ENCODE measurements at places on chromosomes 6 and 20.

GRCh38 chr20:45975686-45976085, 3.7 kb upstream of the ZNF335 start:
- DNase-seq, result no peak

DNA sequence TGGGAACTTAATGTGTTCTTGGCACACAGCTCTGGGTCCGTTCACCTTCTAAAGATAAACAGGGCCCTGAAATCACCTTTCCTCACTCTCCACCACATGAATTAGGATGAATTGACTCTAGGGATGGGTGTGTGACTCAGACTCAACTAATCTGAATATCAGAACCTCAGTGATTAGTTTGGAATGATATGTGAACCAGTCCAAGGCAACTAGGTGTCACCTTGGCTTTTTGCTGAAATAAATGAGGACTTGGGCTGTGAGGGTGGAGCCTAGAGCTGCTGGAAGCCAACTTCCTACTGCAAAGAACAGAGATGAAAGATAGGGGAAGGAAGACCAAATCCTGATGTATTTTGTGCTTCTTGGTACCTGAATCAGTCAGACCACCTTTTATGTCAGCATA, 132.0 kb upstream of the RNF24 start:
- no peak for DNase-seq

- no peak for DNase-seq
These were observed 64.7 kb upstream of the RPS6KA2 start for GRCh38 chr6:166691746-166692145.

DNA sequence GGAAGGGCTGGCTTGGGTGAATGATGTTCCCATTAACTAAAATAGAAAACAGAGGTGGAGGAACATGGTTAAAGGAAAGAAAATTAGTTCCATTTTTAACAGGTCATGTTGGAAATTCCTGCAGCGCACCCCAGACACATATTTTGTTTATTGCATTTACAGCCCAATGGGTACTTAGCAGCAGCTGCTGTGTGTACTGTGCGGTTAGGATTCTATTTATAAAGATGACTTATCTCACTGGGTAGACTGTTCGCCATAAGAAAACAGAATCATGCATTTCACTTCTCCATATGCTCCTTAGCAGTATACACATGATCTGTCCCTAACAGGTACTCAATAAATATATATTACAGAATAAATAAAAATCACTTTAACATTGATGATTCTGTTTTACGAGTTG, 135.8 kb downstream of the SLC35F1 start:
- no peak for DNase-seq

DNA sequence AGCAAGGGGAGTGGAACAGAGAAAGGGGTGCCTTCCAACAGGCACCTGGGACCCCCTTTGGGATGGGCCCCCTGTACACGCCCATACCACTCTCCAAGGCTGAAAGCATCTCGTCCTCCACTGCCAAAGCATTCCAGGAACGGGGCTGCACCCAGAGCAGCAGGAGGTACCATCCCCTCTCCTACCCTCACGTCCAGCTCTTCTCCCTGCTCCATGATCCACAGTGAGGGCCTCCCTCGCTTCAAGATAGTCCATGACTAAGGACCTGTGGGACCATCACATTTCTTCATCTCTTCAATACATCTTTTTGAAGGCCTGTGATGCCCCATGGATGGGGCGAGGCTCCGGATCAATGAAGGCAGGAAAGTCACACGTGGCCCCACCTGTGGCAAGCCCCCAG, 209.9 kb downstream of the ANKRD60 start:
- no peak for DNase-seq

DNA sequence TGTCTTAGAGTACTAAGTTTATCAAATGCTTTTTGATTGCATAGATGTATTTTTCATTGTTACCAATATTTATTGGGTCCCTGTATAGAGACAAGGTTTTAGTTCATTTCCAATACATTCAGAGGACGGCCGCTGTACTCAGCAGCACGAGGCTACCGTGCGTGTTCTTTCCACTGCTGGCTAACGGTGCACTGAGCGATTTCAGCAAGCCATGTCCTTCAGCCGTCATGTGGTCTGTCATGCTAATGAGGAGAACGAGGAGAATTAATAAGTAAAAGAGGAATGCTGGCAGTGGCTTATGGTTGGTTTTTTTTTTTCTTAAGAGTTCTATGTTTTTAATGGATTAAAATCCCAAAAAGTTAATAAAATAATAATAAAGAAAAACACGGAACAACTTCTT, 253.6 kb downstream of the ARID1B start:
- DNase-seq, result no peak
